ENCODE measurements at places on chromosomes 13 and 19.

DNA sequence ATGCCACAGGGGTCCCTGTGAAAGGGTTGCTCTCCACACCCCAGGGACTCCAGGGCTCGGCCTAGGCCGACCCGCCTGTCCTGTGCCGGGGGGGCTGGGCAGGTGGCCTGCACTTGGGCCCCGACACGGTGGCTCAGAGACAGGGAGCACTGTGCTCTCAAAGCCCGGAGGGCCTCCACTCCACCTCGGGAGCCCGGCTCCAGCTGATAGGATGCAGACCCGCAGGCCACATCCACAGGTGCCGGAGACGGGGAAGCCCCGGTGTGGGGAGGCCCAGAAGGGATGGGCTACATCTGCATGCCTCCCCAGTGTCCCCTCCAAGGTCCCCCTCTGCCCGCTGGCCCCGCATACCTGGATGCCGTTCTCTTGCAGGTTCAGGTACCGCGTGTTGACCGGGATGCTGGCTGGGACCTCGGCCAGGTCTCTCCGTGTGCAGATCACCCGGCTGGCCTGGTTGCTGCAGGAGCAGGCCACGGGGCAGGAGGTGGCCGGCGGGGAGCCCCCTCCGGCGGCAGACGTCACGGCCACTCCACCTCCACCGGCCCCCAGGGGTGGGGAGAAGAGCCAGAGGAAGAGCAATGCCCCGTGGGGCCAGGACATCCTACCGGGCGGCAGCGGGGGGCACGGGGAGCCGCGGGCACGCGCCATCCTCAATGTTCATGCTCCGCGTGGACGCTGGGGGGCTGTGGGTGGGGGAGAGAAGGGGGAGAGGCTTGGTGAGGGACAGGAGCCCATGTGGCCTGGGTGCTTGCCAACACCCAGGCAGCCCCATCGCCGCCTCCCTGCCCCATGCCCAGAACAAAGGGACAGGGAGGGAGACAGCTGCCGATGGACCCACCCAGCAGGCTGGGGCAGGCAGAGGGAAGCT lies 19.8 kb downstream of the LRRC4B start:
- DNase-seq = no peak

- DNase-seq = peak; percentile 1
These were observed 5.6 kb upstream of the SYDE1 start for GRCh38 chr19:15101479-15102082.

- DNase-seq = no peak
These were observed 16.4 kb downstream of the FPR3 start for GRCh38 chr19:51811344-51811743.

- no peak for DNase-seq
These were observed 199.4 kb downstream of the ENOX1 start for GRCh38 chr13:43587376-43587775.

GRCh38 chr13:79374578-79374977 lies 31.5 kb downstream of the RBM26 start:
- no peak for DNase-seq

DNA sequence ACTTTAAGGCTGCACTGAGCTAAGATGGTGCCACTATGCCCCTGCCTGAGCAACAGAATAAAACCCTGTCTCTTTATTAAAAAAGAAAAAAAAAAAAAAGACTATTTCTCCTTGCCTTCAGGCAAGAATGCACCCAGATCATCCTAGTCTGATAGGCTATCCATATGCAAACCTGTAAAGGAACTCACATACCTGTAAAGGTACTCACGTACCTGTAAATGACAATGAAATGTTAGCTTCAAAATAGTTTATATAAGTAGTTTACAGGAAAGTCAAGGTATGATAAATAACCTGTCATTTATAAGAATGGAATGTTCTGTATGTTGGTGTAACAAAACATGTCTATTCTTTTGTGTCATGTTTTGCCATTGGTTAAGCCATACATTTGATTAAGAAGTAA lies 86.3 kb downstream of the PIBF1 start:
- no peak for DNase-seq

All from NCI-H510A treated with DMSO at 0.1 percent for 48 hours (cell line).